ENCODE measurements at places on chromosomes 1 and 21.

DNA sequence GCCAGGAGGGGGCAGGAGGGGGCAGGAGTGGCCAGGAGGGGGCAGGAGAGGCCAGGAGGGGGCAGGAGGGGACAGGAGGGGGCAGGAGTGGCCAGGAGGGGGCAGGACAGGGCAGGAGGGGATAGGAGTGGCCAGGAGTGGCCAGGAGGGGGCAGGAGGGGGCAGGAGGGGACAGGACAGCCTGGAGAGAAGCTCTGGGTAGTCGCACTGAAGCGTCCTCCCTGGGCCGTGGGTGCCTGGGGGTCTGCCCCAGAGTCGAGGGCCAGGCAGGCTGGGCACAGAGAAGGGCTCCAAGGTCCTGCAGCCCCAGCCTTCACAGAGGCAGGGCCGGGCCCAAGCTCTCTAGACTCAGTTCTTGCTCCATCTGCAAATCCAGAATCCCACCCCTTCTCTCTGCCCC lies 22.9 kb downstream of the MEGF6 start:
- no peak for DNase-seq

GRCh38 chr1:230029244-230029941 lies 37.6 kb upstream of the GALNT2 start:
- no peak for DNase-seq

DNA sequence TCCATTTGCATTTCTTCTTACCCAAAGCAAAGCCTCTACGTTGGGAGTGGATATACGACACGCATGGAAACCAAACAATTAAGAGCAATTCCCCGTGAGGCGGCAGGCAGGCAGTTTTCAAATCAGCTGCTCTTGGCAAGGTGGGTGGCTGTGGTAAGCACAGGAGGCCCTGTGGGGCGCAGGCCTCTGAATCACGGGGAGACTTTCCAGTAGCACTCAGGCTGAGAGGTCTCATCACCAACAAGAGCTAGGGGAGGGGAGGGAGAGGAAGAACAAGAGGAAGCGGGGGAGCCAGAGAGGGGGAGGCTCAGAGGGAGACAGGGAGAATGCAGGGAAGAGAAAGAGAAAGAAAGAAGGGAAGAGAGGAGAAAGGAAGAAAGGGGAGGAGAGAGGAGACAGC lies 56.4 kb downstream of the MT1HL1 start:
- no peak for DNase-seq

DNA sequence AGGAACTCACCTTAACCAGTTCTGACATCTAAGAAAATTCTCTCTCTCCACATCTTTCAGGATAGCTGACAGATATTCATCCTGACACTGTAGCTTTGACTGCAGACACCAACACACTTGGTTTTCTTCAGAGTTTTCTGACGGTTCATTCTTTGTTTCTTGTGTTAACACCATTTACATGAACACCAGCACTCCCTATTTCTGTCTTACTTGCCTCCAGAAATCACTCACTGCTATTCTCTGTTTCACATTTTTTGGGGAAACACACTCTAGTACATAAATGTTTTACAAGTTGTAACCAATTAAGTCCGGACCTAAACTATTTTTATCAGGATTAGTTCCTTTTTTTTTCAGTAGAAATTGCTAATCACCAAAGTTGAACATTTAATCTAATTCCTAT lies 15.4 kb downstream of the FLVCR1 start:
- no peak for DNase-seq

DNA sequence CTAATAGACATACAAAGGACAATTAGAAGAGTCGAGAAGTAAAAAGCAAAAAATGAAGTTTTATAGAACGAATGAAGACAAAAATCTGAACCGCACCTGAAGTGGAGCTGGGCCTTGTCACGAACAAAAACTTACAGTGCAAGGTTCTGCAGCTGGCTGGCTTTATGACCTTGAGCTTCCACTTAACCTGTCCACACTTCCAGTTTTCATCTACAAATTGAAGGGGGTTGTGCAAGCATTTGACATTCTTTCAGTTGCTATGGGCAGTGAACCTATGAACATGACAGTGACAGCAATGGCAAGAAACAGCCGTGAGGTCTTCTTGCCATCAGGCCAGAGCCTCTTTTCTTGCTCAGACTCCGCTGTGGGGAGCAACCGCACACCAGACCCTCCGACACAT lies 93.2 kb downstream of the DSCAM start:
- DNase-seq, result no peak

- no peak for DNase-seq
Observed at GRCh38 chr1:198880818-198881597, 242.2 kb downstream of the PTPRC start.

DNA sequence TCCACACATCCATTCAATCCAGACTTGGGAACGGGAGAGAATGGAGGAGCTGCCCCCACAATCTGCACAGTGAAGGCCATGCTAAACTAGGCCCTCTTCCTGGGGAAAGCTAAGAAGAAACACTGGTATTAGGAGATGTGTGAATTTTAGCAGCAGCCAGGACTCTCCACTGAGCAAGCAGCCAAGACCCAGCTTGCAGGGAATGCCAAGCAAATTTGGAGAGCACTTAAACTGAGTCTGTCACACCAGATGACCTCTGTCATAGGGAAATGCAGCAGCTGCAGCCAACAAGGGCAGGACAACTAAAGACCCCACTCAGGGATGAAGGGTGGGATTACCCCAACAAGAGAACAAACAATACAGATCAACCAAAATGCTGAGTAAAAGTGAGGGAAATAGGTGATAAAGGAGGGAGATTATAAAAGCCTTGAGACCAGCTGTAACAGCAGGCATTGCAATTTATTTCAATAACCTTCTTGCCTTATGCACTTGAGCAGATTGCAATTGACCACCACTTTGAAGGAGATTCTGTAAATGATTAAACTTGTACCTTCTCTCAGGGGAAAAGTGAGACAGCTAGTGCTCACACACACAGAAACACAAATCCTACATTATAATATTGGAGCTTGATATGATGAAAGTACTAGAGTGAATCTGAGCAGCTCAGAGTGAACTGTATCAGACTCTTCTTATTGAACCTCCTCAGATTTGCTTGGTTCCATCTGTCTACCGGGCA lies 2.5 kb upstream of the CLCA1 start:
- DNase-seq, result no peak

DNA sequence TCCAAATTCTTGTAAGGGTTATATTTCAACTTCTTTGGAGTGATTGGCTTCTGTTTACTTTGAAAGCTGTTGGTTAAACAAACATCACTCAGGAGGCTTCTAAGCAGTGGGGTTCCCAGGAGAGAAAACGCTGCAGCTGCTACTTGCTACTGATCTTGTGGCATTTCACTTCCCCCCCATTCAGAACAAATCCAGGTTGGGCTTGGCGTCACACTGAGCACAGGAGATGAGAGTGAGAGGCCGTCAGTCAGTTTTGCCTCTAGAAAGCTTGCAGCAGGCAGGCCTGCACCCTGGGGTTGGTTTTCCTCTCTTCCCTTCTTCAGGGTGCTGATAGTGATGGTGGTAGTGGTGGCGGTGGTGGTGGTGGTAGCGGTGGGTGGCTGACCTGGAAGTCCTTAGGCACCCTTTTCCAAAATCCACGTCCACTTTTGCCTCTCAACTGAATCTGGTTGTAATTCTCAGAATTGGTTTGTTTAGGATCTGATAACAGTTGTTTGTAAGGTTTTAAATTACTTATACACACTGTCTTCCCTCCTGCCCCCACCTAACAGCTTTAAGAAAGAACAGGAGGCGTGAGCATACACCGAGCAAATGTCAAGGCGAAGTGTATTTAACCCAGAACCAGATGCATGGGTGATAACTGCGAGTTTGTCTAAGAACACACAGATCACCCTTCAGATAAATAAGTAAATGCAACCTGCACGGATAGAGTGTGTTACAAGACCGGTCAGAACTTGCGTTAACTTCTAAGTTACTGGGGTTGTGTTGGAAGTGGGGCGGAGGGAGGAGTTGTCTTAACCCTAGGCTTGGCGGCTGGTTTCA lies 3.2 kb upstream of the PROX1 start:
- no peak for DNase-seq

DNA sequence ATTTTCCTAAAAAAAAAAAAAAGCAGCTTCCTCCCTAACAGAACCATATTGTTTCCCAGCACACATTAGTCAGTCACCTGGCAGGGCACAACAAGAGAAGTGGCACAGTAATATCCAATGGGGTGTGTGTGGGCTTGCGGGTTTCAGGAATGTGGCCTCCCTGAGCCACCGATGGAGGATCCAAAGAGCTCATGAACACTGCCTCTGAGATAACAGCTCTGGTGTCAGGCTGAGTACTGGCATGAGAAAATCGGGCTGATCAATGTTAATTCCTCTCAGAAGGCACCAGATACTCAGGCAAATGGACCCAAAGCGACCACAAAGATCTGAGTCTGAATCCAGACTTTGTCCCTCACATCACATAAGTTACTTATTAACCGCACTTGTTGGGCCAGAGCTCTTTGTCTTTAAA lies 2.2 kb upstream of the LYPD8 start:
- no peak for DNase-seq

GRCh38 chr1:206507284-206508129 lies at the start of gene RASSF5:
RASSF5 (plus strand) TSS chr1:206507531; CDS start chr1:206507603, 72 bp downstream.
- DNase-seq, result peak; percentile 84

GRCh38 chr1:93874025-93874651 lies 4.9 kb downstream of the DNTTIP2 start:
- no peak for DNase-seq

DNA sequence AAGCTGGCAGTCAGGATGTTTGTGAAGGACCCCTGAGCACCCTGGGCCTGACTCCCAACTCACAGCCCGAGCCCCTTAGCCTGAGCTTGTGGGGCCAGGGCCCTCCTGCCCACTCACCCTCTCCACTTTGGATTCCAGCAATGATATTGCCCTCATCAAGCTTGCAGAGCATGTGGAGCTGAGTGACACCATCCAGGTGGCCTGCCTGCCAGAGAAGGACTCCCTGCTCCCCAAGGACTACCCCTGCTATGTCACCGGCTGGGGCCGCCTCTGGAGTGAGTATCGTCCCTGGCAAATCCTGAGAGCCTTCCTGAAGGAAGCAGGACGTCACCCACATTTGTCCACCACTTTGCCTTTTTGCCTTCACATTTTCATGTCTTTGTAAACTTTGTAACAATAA lies 5.0 kb downstream of the CTRC start:
- DNase-seq, result no peak

GRCh38 chr1:154772606-154773506 lies 97.2 kb downstream of the KCNN3 start:
- DNase-seq, result no peak

DNA sequence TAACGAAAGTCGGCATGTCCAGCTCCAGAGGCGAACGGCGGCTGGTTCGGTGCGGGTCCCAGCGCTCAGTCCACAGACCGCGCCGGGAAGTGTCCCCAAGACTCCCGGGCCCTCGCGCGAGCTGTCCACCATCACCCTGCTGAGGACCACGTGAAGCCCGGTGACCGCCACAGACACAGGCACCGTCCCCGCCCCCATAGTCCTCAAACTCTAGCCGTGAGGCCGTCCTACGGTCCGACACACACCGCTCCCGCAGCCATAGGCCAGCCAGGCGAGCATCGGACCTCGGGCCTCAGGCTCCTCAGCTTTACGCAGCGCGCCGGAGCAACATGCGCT lies 535 bp downstream of the SETD4 start:
- DNase-seq, result peak; percentile 40

- no peak for DNase-seq
Observed at GRCh38 chr21:20424943-20425342, 573.3 kb upstream of the NCAM2 start.

DNA sequence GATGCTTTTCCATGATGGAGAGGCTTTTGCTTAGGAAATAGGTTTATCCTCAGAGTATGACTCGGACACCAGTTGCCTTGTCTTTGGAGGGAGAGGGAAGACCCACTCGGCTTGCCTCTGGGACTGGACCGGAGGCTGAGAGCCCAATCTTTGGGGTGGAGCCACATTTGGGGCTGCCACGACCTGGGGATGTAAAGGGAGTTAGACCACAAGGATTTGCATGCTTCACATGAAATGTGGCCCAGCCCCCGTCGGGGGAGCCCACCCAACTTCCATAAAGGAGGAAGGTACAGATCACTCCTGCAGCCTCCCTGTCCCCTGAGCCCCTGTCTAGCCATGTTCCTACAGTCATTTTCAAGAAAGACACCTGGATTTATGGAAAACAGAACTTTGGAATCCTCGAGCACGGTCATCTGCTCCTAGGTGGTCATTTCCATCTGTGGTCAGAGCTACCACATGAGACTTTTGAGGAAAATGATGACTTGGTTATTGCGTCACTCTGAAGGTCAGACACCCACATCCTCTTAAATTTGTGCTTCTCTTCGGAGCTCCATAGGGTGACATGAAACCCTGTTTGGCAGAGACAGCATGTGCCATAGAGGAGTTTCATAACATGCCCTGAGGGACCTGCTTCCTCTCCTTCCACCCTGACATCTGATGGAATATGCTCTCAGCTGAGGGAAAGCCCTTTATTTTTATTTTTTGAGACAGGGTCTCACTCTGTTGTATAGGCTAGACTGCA lies 99.4 kb upstream of the SLC45A1 start:
- peak; percentile 38 for DNase-seq

DNA sequence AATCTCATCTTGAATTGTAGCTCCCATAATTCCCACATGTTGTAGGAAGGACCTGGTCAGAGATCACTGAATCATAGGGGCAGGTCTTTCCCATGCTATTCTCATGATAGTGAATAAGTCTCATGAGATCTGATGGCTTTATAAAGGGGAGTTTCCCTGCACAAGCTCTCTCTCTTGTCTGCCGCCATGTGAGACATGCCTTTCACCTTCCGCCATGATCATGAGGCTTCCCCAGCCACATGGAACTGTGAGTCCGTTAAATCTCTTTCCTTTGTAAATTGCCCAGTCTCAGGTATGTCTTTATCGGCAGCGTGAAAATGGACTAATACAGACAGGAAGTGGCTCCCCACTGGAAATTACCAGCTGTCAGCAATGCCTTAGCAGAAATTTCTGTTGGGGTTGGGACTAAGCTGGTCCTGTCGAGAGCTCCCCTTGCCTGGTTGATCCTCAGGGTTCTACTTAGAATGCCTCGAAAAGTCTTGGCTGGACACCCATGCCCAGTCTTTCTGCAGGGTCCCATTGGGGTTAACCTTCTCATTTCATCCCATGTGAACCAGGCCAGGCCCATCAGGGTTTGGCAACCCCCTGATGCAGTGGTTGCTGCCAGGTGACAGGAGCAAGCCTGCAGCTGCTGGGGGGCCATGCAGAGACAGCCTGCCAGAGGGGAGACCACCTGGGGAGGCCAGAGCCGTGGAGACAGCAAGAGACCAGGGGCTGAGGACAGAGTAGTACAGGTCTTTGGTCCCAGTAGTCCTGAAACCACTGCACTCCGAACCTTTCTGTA lies 2.8 kb upstream of the ABCG1 start:
- no peak for DNase-seq

- DNase-seq, result no peak
Observed at GRCh38 chr1:201562257-201562656, 23.3 kb downstream of the NAV1 start.

- no peak for DNase-seq
Observed at GRCh38 chr1:78682496-78682895, 32.9 kb downstream of the IFI44 start.

DNA sequence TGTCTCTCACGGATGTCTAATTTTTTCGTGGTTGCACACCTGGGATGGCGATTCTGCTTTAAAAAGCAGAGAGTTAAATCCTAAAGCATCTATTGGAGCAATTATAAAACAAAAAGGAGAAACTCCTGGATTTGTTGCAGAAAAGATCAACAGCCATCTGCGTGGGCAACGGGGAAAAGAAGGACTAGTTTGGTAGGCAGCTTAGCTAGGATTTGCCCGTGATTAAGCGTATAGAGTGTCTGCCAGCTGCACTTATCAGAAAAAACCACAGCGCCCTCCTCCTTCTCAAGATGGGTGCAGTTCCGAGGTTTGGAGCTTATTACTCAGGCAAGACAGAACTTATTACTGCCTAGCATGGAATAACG lies 526 bp upstream of the SLC25A24 start:
- peak; percentile 55 for DNase-seq

Data from gastrocnemius medialis (tissue), 4 donors.